ENCODE measurements at places on chromosomes 6 and 20. TPM values are rescaled to one million over a fixed set of nuclear protein-coding genes. Genes with fewer than 3 reads are reported as not detected.

The CLDN20 gene
- total RNA-seq: not detected

The TTK gene
- total RNA-seq: 49.8 TPM

The BCLAF1 gene
- 101 TPM for total RNA-seq

The HUS1B gene
- total RNA-seq: 0.65 TPM

The TCF21 gene
- total RNA-seq: 0.15 TPM

The SMPD2 gene
- 9.4 TPM for total RNA-seq

The ERVFRD-1 gene
- total RNA-seq: not detected

The PAX1 gene
- total RNA-seq: not detected

The MAP1LC3A gene
- 15.8 TPM for total RNA-seq

All from epithelial cell of umbilical artery (primary cell).